ENCODE measurements at places on chromosomes 16 and 17.
A peak's percentile ranks its signal among the peaks of the same experiment; 100 is the strongest.

DNA sequence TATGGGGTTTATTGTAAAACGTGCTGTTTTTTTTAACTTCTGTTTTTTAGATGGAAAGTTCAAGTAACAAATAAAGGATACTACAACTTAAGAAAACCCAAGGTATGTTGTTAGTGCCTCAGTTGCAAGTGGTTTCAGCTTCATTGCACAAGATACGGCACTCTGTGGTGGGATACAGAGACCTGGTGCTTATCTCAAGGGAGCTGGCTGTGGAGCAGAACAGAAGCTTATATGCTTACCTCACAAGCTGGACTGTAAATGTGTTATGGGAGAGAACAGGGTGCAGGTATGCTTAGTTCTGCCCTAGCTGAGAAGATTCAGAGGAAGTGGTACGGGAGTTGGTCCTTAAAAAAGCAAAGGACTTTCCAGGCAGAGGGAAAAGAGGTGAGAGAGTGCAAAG lies 15.2 kb downstream of the DGKE start:
- no peak for DNase-seq

GRCh38 chr16:69761983-69762813 lies at the start of gene WWP2:
TSS of gene WWP2 (plus strand) at chr16:69762332. CDS start at chr16:69787011, 24,679 bp downstream.
- DNase-seq, result no peak

DNA sequence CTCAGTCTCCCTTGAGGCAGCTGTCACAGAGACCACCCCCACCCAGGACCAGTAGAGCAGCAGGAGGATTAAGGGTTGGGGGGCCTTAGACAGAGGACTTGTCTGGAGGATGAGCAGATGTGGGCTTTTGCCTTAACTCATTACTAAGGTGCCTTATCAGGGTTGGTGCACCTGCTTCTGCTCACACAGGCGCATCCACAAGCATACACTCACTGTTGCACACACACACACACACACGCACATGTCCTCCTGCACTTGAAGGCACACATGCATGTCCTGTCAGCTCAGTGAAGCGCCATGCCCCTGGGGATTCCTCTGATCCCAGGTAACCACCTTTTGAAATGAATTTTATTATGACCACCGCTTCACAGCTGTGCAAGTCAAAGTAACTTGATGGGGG lies 1.2 kb downstream of the GFAP start:
- DNase-seq, result no peak

DNA sequence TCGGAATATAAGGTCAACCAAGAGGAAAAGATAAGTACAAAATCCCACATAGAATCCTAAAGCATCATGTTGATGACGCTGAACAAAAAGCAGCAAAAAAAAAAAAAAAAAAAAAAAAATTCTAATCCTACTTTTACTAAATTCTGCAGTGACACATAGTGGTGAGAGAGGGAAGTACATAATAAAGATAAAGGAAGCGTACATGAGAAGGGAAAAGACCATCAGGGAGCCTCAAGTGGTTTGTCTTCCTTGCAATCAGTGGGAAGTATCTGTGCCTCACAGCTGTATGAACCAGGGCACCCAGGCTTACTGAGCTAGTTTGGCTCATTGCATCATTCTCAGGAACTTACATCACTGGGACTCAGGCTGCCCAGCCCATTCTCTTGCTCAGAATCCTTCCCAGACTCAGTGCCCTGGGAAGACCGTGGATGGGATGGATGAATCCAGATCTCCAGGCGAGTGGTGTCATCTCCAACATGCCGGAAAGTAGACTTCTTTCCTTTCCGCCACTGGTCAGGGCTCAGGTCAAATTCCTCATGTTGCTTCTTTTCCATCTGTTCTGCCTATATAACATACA lies 21.2 kb downstream of the SMG6 start:
- DNase-seq, result peak; percentile 27

DNA sequence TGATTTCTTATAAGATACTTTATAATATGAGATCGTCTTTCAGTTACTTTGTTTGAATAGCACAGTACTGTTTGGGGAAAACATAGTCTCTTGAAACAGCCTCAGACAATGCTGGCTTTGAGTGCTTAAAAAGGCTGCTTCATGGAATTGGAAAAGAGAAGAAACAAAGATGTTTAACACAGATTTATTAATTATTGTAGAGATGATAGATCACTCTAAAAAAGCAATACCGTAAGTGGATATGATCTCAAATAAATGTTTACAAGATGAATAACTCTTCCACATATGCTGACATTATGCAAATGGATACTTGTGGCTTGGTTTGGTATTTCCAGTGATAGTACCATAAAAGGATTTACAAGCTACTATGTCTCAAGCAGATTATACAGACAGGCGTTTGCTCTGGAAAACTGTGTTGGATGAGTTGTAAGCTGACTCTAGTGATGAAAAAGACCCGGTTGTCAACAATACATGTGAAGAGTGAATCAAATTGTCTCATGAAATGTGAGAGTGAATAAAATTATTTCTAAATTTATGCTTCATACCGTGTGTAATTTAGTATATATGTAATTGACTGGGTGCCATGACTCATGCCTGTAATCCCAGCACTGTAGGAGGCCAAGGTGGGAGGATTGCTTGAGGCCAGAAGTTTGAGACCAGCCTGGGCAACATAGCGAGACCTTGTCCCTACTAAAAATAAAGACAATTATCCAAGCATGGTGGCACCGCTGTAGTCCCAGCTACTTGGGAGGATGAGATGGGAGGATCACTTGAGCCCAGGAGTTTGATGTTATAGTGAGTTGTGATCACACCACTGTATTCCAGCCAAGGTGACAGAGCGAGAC lies 105.4 kb downstream of the FTO start:
- DNase-seq, result no peak

GRCh38 chr17:72255481-72255880 lies 134.7 kb downstream of the SOX9 start:
- no peak for DNase-seq

GRCh38 chr16:30349675-30350074 lies 5.4 kb downstream of the CD2BP2 start:
- no peak for DNase-seq

GRCh38 chr17:31318298-31318801 lies 3.1 kb downstream of the EVI2A start:
- peak; percentile 78 for DNase-seq

Data from NCI-H2029 treated with DMSO at 0.1 percent for 48 hours (cell line).